Adrenal gland (tissue), 19 donors: ENCODE measurements at places on chromosomes 1 and 21. TPM values are rescaled to one million over a fixed set of nuclear protein-coding genes. Genes with fewer than 3 reads are reported as not detected.

The MRPS21 gene
- total RNA-seq, result 28.9 TPM

DNA sequence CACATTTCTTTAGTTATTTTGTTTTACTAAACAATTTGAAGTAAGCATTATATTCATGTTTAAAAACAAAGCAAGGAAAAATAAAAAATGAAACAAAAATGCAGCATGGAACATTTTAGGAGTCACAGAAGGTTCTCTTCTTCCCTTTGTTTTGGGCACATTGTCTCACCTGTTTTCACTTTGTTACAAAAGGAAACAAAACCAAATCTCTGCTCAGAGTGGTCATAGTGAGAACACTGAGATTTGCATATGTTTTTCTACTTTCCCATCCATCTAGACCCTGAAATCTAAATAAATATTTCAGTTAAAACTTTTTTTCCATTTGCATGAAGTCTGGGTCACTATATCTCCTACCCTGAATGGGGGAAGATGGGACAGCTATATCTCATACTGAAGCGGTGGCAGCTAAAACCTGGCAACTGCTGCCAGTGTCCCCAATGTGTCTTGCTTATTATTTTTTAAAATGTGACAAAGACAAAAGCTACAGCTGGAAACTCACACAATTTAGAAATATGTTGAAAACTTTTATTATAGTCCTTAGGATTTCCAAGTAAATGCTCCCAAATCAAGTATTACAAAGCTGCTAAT is 3.5 kb downstream of the EXOC8 start:
- DNase-seq, result no peak

The DPT gene
- 7.0 TPM for total RNA-seq

GRCh38 chr1:227325156-227325555 is 6.9 kb upstream of the CDC42BPA start:
- no peak for DNase-seq

The AKR7A3 gene
- total RNA-seq, result 5.0 TPM
